Activated CD8-positive, alpha-beta memory T cell treated with anti-CD3 and anti-CD28 coated beads for 1 hour (primary cell): ENCODE measurements at places on chromosomes 7 and 10.

- DNase-seq, result no peak
These were observed 110.1 kb upstream of the POM121L12 start for GRCh38 chr7:52925332-52925731.

GRCh38 chr10:84783386-84783785, 455.0 kb downstream of the CCSER2 start:
- no peak for DNase-seq

DNA sequence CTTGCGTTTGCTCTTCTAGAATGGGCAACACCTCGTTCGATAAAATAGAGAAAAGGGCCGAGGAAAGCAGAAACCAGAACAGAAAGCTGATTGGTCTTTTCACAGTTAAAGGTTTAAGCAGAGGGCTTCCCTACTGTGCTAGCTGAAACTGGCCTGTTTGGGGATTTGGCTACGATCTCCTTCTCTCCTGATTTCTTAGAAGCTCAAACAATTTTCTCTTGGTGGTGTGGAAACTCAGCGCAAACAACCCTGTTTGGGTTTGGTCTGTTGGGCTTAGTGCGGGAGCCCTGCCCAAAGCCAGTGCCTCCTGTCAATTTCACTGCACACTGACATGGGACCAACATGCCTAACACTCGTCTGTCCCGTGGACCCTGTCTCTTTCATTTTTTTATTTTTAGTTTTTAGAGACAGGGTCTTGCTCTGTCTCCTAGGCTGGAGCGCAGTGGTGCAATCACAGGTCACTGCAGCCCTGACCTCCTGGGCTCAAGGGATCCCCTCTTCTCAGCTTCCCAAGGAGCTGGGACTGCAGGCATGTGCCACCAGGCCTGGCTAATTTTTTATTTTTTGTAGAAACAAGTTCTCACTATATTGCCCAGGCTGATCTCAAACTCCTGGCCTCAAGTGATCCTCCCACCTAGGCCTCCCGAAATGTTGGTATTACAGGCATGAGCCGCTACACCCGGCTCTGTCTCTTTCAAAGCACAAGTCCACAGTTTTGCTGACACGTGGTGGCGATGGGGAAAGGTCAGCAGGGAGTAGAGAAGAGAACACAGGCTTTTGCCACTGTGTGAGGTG, 16.5 kb upstream of the BNIP3 start:
- no peak for DNase-seq

DNA sequence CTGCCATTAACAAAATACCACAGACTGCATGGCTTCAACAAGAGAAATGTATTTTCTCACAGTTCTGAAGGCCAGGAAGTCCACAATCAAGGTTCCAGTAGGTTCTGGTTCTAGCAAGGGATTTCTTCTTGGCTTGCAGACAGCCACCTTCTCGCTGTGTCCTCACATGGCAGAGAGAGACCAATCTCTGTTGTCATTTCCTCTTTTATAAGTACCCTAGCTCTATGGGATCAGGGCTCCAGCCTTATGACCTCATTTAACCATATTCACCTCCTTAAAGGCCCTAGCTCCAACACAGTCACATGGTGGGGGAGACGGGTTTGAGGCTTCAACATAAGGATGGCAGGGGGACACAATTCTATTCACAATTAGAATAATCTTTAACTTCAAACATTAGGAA, 23.6 kb downstream of the ABI1 start:
- DNase-seq, result no peak
